Cardiac muscle cell (in vitro differentiated cells and primary cell): ENCODE measurements at places on chromosomes 6 and 20. TPM values are rescaled to one million over a fixed set of nuclear protein-coding genes. Genes with fewer than 3 reads are reported as not detected.
A peak's percentile ranks its signal among the peaks of the same experiment; 100 is the strongest.

- DNase-seq, result no peak
Observed at GRCh38 chr6:2633736-2634135, 117.0 kb downstream of the MYLK4 start.

DNA sequence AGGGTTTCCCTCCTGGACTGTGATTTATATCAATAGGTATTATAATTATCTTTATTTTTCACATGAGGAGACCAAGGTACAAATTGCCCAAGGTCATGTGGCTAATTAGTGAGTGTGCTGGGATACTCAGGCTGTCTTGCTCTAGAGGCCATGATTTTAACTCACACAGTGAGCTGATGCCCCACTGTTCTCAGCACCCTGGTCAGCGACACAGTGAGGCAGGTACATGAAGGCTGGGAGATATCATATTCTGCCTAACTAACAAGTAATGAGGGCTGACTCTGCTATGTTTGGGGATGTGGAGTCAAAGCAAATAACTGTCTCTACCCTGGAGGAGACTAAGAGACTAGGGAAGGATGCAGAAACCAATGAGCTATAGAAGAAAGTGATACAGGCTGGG is 501.1 kb downstream of the PTPRT start:
- peak; percentile 78 for DNase-seq

DNA sequence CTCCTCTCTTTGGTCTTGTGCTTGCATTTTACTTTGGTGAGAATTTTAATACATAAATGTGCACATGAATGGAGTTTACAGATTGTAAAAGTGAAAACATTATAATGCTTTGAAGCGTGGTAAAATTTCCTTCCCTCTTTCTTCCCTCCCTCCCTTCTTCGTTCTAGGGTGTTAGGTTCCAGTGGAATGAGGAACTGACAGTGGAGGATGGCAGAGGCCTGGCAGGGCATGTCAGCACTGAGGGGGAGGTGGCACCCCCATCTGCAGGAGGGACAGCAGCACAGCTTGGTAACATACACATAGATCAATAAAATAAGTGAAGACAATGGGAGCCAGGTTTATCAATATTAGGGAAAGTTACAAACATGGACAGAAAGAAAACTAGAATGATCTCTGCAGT is 47.5 kb downstream of the RNASET2 start:
- no peak for DNase-seq

DNA sequence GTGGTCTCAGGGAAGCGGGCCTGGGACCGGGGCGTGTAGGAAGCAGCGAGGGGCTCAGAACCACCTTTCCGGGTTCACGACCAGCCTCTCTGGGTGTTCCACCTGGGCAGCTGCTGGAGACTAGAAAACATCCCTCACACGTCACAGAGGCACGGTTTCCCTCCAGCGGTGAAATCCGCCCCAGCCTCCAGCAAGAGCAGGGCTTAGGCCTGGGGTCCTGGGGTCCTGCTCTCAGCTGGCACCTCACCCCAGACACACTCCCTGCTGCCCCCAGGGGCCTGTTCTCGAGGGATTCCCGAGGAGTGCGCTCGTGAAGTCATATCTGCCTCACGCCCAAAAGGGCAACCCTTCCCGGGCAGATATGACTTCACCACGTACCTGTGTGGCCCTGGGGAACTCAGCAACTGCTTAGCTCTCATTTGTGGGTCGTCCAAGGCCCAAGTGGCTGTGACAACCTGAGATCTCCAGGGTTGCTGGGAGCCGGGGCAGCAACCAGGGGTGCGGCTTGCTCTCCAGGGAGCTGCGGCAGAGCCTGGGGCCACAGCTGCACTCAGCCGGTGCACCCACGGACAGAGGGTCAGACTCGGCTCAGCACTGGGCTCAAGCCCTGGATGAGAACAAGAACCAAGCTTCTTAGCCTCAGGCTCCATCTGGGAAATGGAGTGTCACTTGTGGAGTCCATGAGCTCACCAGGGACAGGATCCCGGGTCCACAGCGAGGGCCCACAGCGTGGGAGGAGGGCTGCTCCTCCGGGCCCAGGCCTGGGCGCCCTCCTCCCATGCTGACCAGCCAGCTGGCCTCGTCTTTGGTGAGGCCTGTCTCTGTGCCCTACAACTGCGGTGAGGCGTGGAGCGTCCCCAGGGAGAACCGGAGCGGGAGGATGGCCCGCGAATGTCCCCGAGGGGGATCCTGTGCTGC is 661 bp downstream of the FNDC11 start:
- DNase-seq, result no peak

- DNase-seq, result no peak
Observed at GRCh38 chr6:105872249-105872648, 213.9 kb upstream of the PRDM1 start.

DNA sequence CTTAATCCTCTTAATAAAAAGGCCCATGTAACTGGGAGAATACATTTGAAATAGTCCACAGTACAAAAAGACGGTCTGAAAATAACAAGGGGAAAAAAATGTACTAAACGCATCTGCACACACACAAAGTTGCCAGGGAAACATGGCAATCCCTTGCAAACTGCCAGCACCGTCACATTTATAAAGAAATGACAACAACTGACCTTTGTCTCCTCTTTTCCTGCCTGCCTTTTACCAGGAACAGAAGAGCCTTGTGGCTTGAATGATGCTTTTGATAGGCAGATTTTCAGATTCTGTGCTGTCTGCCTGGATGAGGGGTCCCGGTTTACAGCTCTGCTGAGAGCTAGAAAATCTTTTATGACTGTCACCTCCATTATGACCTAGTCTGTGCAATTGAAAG is 308.6 kb upstream of the ZFP64 start:
- DNase-seq, result no peak

- DNase-seq, result no peak
Observed at GRCh38 chr20:33765592-33765991, 33.8 kb downstream of the ZNF341 start.

DNA sequence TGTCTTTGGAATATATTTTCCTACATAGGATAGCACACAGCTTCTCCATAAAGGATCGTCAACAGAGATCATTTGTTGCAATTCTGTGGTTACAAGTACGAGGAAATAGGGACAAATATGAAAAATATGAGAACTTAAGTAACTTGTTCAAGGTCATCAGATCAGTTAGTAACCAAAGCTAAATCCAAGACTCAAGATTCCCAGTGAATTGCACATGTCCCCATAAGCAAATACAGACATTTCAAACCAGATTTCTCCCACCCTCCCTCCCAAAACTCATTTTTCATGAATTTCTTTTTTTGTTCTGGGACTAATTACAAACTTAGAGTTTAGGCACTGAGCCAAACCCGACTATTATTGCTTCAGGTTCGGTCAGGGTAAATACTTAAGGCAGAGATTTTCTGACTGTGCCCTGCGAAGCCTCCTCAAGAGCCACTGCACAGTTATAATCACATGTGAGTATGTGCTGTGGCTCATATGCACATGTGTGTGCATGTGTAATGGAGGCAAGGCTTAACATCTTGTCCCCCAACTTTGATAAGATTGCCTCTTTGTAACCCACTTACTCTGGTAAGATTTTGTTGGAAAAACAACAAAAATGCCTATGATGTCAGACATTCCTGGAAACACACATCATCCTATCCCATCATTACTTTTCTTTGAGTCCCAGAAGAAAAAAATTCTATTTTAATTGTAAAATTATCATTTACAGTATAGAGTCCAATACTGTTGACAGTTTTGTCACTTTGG is 216.2 kb downstream of the CD83 start:
- peak; percentile 55 for DNase-seq

The FRK gene
- total RNA-seq, result 0.60 and 0.71 TPM in 2 replicates

The SCGN gene
- 0.14 TPM in 1 of 2 replicates, not detected in the other for total RNA-seq
